Upper lobe of left lung (tissue), 6 donors: ENCODE measurements at places on chromosomes 7 and 10. TPM values are rescaled to one million over a fixed set of nuclear protein-coding genes. Genes with fewer than 3 reads are reported as not detected.

Gene KIF11
- under 0.01 TPM for total RNA-seq

DNA sequence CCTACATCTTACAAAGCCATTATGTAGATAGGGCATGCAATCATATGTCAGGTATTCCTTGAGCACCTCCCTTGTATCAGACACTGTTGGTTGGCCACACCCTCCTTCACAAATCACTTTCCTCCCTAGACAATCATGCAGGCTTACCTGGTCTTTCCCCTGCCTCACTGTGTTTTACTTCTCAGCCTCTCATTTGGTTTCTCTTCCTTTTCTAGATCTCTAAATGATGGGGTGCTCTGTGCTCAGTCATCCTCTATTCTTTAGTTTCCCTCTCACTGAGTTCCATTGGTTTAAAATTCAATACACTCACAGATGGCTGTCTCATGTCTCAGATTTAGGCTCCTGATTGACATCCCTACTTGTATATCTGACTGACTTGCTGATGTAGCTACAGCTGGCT lies 31.4 kb downstream of the ANK3 start:
- DNase-seq, result no peak

DNA sequence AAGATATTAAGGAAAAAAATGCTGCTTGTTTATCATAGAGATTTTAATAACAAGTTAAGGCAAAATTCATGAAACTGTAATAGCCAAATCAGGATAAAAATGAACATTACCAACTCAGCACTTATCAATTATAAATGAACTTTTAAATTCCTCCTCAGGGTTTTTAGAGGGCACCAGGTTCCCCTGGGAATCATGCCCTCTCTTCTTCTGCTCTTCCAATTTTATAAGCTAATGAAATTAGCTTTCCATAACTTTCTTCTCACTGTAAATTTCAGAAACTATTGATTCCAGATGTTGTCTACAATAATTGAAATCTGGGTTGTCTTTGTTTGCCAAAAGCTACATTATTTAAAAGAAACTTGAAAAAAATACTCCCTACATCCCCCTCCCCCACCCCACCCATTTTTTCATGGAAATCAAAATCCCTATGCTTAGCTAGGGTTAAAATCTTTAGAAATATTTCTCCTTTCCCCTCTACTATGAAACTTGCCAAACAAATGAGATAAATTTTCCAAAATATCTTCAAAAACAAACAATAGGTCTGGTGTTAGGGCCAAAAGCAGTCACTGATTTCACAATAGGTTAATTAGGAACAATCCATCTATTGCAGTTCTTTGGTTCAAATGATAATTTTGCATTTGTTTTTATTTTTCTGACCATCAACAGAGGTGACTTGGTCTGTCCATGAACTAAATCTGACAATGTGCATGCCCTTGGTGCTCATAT lies 187.7 kb downstream of the DOCK4 start:
- DNase-seq, result no peak

DNA sequence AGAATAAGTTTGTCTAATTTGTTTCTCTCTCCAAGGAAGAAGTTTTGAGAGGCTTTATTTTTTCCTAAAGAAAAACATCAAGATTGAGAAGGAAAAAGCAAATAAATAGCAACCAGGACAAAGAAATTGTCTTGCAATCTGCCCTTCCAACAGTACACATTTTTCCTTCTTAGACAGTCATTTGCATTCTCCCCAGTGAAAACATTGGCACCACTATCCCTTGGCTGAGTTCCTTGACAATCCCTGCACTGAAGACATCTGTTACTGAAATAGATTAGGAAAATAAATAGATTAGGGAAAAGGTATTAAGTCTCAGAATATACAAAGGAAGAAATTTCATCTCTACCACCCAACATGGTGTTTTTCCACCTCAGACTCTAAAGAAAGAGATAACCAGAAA lies 12.2 kb upstream of the TMEM243 start:
- DNase-seq, result no peak

GRCh38 chr10:8533462-8533861 lies 479.0 kb downstream of the GATA3 start:
- DNase-seq, result no peak

Gene GIMAP1
- 13.5 TPM for total RNA-seq

Gene DRGX
- total RNA-seq, result not detected

- DNase-seq, result no peak
Measured at GRCh38 chr10:25766687-25767221, 167.3 kb upstream of the MYO3A start.

Gene NKX6-2
- total RNA-seq, result not detected

Gene DIP2C
- 11.6 TPM for total RNA-seq

DNA sequence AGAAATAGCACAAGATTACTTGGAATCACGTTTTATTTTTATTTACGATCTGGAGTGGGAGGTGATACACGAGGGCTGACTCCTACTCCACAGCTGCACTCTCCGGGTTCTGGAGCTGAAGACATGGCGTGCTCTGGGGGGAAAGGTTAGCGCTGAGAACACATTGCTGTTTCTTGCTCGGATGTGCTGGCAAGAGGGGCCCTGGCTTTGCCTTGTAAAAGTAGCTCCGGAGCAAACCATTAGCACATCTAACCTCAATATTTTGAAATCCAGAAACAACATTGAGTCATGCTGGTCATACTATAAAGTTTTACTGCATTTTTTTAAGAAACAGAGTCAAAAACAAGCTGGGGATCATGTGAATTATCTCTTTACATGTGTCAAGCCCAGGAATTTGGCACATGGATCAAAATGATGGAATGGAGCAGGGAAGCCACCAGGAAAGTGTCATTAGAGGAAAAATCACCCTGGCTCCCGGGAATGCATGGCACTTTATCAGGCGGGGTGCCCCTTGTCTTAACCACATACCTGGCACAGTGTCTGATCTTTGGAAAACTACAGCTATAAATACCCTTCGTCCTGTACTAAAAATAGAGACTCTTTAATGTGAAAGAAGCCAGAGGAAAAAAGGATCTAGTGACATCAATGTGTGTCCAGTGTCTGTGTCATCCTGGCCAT lies 31.6 kb upstream of the LYZL1 start:
- DNase-seq, result no peak

- no peak for DNase-seq
Measured at GRCh38 chr7:111190804-111191203, 99.9 kb downstream of the LRRN3 start.

Gene ITGA8
- total RNA-seq, result 40.3 TPM

DNA sequence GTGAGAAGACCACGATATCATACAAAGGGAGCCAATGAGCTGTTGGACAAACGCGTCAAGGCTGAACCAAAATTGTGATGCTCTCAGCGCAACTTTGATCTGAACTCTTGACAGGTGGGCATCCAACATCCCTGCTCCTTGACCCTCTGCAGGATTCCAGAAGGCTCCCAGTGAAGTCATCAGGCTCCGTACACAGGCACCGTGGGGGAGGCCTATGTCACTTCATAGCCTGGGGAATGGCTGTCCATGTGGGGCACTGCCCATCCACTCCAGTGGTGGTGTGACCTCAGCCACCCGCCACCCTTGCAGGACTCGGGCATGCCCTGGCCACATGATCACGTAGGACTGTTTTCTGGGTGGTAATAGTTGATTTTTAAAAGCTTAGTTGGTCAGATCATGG lies 233.8 kb upstream of the GRB10 start:
- DNase-seq, result no peak

- no peak for DNase-seq
Measured at GRCh38 chr7:26332698-26333097, 41.0 kb downstream of the SNX10 start.

Gene GJD4
- total RNA-seq, result not detected

- DNase-seq, result no peak
Measured at GRCh38 chr10:13973742-13974141, 357.0 kb downstream of the FRMD4A start.

DNA sequence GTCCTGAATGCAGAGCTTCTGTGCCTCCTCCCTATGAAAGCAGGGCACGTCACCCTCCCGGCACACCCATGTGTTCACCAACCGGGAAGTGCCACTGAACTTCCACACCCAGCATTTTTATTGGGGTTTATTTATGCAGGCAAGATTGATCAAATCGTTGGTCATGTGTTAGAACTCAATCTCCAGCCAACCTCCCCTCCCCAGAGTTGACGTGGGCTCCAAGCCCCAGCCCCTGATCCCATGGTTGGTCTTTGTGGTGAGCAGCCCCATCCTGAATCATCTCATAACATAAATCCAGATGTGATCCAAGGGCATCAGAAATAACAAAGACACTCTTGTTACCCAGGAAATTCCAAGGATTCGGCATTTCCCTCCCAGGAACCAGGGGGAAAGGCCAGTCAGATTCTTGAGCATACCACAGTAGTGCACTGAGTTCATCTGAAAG lies 151.2 kb downstream of the TPST1 start:
- no peak for DNase-seq

- no peak for DNase-seq
Measured at GRCh38 chr7:155007947-155008346, 5.0 kb upstream of the PAXIP1 start.

DNA sequence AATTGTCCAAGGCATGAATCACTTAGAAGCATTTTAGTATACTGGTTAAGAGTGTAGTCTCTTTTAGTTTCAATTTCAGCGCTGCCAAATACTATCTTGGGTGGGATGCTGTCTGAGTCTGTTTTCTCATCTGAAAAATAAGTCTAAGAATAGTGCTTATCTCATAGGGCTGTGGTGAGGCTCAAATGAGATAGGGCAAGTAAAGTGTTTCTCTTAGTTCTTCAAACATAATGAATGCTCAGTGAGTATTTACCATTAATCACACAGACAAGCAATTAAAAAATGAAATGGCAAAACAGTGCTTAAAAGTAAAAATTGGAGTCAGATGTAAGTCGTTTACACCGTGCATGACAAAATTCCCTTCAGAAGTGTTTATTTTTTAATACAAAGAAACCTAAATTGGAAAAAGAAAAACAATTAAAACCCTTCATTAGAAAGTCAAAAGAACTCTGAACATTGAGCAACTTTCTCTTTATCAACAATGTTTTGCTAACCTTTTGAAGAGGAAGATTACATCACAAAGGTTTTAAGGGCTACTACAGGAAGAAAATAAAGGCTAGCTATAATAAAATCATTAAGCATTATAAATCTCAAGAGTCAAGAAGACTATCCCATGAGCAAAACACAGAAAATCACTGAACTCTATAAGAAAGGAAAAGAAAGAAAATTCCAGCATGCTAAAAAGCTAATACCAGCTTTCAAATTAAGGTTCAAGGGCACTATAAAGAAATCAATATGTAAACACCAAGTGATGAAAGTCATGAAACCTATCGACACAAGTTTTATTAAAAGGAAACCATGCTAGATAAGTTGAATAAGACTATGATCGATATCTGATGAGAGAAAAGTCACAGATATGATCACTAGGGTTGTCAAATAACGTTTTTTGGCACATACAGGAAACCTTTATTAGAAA lies 45.6 kb upstream of the C1GALT1 start:
- no peak for DNase-seq

DNA sequence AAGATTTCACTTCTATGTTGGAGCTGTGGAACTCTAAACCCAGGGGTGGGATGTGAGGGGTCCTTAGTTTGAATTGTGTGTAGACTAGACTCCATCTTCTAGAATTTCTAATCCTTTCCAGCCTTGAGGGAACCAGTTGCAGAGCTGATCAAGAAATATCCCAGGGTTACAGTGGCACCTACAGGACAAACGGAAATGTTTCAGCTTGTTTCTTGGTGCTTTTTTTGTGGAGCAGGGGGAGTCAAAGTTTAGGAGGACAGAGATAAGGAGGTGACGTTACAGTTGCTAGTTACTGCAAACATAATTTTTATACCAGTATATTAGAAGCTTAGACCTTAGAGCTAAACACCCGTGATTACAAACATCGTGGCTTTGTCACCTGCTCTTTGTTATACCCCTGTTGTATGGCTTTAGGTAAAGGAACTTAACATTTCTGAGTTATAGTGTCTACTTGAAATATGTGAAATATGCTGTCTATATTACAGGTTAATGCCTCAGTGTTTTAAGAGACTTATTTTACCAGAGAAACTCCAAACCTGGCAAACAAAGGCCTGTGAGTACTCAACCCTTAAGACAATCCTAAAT lies 84.5 kb upstream of the DYNC1I1 start:
- no peak for DNase-seq

DNA sequence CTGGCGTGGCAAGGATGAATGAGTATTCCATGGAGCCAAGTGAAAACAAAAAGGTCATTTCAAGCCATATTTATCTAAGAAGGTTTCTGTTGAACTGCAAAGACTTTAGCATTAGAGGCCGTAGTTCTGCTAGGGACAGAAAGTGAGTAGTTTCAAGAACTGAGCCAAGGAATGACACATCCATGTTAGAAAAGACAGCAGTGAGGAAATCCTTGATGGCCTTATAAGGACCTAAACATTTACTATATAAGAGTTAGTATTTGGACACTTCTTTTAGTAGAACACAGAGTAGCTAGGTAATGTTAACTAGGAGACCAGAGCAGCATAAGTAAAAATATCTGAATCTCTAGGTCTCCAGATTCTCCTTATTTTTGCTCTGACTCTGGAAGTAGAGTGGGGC lies 329.8 kb upstream of the SEMA3D start:
- DNase-seq, result no peak

DNA sequence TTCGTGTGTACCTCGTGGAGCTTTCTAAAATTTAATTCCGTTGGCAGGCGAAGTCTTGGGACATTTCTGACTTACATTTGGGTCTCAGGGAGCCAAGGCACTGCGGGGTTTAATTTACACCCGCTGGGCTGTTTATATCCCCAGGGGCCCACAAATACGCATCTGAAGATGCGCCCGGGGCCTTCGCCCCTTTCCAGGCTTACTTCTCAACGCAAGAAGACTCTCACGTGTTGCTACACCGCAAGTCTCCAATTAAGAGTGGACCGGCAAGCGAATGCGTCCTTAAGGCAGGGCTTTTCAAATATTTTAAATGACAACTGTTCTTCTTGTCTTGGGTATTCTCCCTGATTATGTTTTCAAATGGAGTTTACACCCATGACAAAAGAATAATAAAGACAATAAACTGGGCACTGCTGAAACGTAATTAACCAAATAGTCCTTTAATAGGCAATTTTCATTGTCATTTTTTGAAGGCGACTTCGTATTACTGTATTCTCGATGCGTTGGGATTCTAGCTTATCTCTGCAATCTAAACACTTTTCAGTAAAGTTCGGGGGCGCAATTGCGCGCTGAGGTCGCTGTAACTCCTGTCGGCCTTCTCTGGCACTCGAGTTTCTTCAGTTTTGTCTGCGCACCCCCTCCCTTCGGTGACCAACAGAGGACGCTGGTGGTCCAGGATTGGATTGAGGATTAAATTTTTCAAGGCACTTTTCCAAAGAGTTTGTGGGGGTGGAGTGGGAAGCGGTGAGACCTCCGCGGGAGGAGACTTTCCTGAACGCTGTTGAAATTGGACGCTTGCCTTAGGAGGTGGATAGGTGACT lies 837 bp upstream of the IGFBP3 start:
- no peak for DNase-seq

Gene LIPN
- 0.29 TPM for total RNA-seq

- DNase-seq, result no peak
Measured at GRCh38 chr10:15346440-15347141, 24.5 kb downstream of the FAM171A1 start.

Gene PON3
- total RNA-seq, result 23.3 TPM
